ENCODE measurements at places on chromosomes 2 and 18. TPM values are rescaled to one million over a fixed set of nuclear protein-coding genes. Genes with fewer than 3 reads are reported as not detected.
A peak's percentile ranks its signal among the peaks of the same experiment; 100 is the strongest.

MC5R gene
- 0.38 TPM for total RNA-seq

ELOA2 gene
- not detected for total RNA-seq

DSEL gene
- 0.45 TPM for total RNA-seq

GRCh38 chr2:175690113-175690837 lies 311.8 kb downstream of the LNPK start:
- H3K27ac ChIP-seq, result no peak overlapping the region
- no peaks in the 10 kb centered on the region for H3K36me3 ChIP-seq
- no peak overlapping the region for H3K4me3 ChIP-seq
- no peak for DNase-seq
- no peaks in the 10 kb centered on the region for H3K27me3 ChIP-seq

DNA sequence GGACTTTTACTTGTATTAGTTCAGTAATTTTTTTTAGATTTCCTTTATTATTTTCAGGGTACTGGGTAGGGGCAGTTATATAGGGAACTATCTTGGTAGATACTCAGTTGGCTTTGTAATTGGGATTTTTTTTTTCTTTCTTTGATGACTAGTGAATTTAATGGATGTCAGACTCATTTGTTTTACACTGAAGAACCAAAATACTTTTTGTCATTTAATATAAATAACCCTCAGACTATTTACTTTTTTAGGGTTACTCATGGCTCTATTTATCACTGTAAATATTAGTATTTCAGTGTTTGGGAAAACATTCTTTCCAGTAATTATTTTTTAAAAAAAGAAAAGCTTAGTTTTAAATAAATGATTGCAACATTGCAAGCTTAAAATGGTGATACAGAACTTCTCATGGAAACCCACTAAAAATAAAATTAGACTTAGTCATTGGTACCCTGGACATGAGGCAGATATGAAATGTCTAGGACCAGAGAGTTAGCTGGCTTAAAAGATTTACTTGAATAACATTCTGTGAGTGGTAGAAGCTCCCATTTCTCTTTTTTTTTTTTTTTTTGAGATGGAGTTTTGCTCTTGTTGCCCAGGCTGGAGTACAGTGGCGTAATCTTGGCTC lies 74.4 kb upstream of the CYP20A1 start:
- no peak overlapping the region for H3K4me3 ChIP-seq
- H3K36me3 ChIP-seq, result no peaks in the 10 kb centered on the region
- no peaks in the 10 kb centered on the region for H3K27me3 ChIP-seq

- H3K4me1 ChIP-seq, result no peaks in the 10 kb centered on the region
- no peak overlapping the region for H3K27ac ChIP-seq
- no peak overlapping the region for H3K4me3 ChIP-seq
- no peaks in the 10 kb centered on the region for H3K27me3 ChIP-seq
- DNase-seq, result no peak
- no peaks in the 10 kb centered on the region for H3K36me3 ChIP-seq
Measured at GRCh38 chr18:31546476-31546875, 45.2 kb upstream of the TTR start.

DNA sequence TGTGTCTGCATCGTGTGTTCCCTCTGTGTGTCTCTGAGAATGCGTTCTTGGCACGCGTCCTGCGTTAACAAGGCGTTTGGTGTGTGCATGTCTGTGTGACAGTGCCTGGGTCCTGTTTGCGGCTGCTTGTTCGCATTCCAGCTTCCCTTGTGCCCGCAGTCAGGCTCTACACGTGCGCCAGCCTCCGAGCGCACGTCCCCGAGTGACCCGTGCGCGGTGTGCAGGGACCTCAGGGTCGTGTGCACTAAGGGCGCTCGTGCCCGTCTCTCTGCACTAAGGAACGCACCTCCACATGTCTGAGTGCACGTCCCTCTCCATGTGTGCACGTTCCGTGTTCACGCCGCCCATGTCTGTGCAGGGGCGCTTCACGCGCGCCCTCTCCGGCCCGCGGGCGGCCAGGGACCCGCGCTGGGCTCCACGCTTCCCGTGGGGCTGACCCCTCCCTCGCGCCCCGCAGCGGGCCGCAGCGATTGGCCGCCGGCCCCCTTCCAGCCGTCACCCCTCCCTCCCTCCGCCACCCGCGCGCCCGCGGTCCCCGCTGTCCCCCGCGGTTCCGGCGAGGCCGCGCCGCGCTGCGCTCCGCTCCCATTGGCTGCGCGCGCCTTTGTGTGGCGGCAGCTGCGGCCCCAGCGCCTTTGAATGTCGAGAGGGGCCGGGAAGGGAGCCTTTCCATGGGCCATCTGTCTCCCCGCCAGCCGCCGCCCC lies 229.4 kb downstream of the HAUS1 start:
- H3K4me3 ChIP-seq, result peak overlapping the region; percentile 57
- DNase-seq, result no peak

GRCh38 chr2:232042911-232043574 lies 81.5 kb downstream of the DIS3L2 start:
- H3K4me1 ChIP-seq, result no peaks in the 10 kb centered on the region
- H3K4me3 ChIP-seq, result no peak overlapping the region
- no peaks in the 10 kb centered on the region for H3K27me3 ChIP-seq
- no peak for DNase-seq
- no peaks in the 10 kb centered on the region for H3K36me3 ChIP-seq
- no peak overlapping the region for H3K27ac ChIP-seq

DNA sequence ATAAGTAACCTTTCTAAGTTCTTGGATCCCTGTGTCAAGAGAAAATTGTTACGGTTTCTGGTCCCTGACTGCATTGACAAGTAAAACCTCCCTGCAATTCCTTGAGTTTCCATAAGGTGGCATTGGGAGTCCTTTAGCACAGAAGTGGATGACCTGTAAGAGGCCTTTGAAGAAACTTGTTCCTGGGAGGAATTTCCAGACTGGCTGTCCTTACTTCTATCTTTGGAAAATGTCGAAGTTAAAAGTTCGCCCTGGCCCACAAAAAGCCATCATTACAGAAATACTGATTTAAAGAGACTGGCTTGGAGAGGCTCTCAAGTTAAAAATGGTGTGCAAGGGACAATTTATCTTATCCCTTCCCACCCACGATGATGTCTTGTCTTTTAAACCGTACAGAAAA lies 218.4 kb downstream of the CDH20 start:
- H3K36me3 ChIP-seq, result no peaks in the 10 kb centered on the region
- no peaks in the 10 kb centered on the region for H3K4me1 ChIP-seq
- no peaks in the 10 kb centered on the region for H3K27me3 ChIP-seq

- no peak for DNase-seq
- H3K27me3 ChIP-seq, result no peaks in the 10 kb centered on the region
- H3K27ac ChIP-seq, result no peak overlapping the region
- no peak overlapping the region for H3K4me3 ChIP-seq
Measured at GRCh38 chr2:208046686-208047085, 21.4 kb upstream of the PLEKHM3 start.

DNA sequence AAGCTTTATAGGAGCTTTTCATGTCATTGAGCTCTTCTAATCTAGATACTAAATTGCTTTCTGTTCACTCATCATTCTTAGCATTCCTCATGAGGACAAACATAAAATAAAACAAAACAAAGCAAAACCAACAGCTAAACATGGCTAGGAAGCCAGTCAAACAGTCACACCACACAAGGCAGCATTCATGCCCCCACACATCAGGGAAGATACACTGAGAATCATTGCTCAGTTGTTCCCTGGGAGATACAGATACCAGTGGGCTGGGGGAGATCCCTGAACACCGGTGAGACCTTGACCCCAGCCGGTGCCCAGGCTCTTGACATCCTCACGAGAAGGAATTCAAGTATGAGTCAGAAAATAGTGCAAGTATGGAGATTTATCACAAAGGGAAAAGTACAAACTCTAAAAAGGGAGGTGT lies 177.9 kb upstream of the ARL4C start:
- H3K27me3 ChIP-seq, result peaks cover 20% of the 10 kb centered on the region
- H3K4me3 ChIP-seq, result no peak overlapping the region
- DNase-seq, result no peak
- H3K36me3 ChIP-seq, result no peaks in the 10 kb centered on the region

DNA sequence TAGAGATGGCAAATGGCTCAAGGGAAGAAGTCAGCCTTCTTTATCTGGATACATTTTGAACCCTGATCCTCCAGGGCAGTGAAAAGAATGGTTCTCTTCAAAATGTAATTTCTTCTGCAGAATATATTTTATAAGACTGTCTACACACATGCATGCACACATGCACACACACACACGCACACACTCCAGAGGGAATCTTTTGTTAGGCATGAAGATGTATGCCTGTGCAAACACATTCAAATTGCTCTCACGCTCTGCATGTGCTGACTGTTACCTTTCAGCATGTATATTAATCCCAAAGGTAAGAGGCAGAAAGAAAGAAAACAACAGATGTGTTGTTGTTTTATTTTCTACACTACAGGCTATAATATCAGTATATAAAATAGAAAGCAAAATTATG lies 43.2 kb downstream of the SLC5A7 start:
- no peak overlapping the region for H3K4me3 ChIP-seq
- no peaks in the 10 kb centered on the region for H3K4me1 ChIP-seq
- H3K27me3 ChIP-seq, result no peaks in the 10 kb centered on the region
- H3K36me3 ChIP-seq, result no peaks in the 10 kb centered on the region
